ENCODE measurements at places on chromosomes 3 and 15. TPM values are rescaled to one million over a fixed set of nuclear protein-coding genes. Genes with fewer than 3 reads are reported as not detected.

DNA sequence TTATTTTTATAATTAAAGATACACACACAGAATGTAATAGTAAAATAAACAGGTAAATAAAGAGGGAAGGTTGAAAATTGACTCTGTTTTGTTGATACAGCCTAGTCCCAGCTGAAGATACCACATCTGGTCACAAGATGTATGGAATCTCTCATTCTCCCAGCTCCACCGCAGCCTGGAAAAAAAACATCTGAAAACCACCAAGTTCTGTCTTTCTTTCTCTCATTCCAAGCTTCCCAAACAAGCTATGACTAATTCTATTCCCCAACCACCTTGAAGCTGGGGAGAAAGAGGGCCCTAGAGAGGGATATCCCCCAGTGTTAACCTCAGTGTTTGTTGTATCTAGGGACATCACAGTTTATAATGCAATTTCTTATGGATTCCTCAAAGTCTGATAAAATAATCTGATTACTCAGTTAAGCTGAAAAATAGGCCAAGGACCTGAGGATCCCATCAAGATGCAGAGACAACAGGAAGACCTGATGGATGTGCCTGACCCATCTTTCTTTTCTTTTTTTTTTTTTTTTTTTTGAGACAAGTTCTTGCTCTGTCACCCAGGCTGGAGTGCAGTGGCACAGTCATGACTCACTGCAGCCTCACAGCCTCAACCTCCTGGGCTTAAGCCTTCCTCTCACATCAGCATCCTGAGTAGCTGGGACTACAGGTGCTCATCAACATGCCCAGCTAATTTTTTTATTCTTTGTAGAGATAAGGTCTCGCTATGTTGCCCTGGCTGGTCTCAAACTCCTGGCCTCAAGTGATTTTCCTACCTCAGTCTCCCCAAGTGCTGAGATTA is 38.1 kb downstream of the SRGAP3 start:
- no peak for DNase-seq

The GPR62 gene
- 0.07 TPM for total RNA-seq

DNA sequence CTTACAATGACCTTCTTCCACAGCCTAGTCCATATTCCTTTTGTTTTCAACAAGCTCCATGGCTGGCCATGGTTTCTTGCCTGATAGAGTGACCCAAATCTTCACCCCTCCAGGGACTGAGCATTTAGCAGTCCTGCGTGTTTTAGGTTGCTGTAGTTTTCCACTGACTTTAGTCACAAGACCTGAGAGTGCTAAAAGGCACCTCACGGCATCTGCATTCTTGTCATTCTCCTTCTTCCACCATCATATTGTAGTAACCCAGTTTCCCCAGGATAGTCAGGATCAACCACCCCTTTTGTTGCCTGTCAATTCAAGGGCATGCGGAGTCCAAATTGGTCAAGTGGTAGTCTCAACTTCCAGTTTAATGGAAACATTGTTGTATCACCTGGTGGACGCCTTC is 20.8 kb downstream of the HTR3C start:
- no peak for DNase-seq

- no peak for DNase-seq
These were observed 453.7 kb downstream of the FOXP1 start for GRCh38 chr3:71129611-71130431.

DNA sequence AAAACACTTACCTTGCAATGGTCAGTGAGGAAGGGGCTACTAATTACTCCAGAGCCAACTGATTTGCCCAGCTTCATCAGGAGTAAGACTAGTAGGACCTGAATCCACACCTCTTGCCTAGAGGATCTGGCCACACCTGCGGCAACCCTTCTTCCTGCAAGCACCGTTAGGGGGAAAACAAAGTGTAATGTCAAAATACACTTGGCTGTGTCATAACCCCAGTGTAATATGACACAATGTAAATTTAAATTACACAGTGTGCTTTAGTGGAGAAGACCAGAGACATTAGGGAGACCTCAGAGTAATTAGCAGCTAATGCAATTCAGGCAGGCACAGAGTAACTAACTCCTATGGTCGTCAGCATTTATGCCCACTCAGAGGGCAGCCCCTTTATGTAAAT is 308.5 kb upstream of the ARRDC4 start:
- DNase-seq = no peak

GRCh38 chr3:77620009-77620408 is 580.1 kb downstream of the ROBO2 start:
- no peak for DNase-seq

The SELENOT gene
- 391 TPM for total RNA-seq

GRCh38 chr15:44661576-44661975 is 1.9 kb downstream of the SPG11 start:
- DNase-seq = no peak

GRCh38 chr3:185935465-185936272 is 2.1 kb downstream of the TRA2B start:
- DNase-seq = no peak

The NR2F2 gene
- total RNA-seq = 13.6 TPM

GRCh38 chr15:56528136-56528535 is 63.2 kb upstream of the MNS1 start:
- DNase-seq = no peak

The CHDH gene
- 0.25 TPM for total RNA-seq

- no peak for DNase-seq
These were observed 156.8 kb upstream of the BCL6 start for GRCh38 chr3:187902041-187902471.

GRCh38 chr3:8458238-8458661 is 43.4 kb upstream of the LMCD1 start:
- no peak for DNase-seq

DNA sequence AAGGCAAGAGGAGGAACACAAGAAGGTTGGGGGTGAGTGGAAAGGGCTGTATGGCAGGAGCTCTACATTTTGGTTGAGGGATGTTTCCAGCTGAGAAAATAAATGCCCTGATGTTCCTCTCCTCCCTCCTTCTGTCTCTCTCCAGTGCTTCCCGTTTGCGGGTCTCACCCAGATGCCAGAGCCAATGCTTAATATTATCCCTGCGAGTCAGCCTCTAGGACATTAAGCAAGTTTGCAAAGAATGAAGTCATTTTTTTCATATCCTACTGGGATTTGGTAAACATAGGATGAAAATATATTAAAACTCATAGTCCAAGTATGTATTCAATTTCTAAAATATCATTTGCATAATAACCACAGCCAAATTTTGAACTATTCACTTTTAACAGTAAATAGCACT is 295.9 kb downstream of the CADM2 start:
- DNase-seq = no peak

DNA sequence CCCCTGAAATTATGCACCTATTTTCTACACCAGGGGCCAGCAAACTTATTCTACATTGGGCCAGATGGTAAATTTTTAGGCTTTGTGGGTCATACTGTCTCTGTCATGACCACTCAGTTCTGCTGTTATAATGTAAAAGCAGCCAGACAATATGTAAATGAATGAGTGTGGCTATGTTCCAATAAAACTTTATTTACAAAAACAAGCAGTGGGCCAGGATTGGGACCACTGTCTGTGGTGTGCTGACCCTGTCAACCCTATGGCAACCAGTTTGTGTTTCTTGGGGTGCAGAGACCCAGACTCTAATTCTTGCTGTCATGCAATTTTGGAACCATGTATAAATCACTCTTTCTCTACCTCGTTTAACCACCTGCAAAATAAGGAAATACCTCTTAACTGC is 74.7 kb downstream of the LRIG1 start:
- no peak for DNase-seq

The SPTSSB gene
- total RNA-seq = not detected

DNA sequence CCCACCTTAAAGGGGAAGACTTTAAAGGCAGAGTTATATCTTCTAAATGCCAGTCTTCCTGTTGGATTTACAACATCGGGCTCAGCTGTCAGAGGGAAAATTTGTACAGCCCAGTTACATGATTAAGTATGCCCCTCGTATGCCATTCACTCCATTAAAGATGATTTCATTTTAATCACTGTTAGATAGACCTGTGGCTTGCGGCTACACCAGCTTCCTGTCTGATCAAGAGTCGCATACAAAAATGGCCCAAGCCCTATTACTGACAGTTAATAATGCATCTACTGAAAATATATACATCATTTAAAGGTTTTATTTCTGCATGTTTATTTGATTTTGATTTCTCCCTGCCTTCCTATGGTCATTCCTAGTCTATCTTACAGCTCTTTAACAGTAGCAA is 7.1 kb downstream of the EIF4E3 start:
- DNase-seq = no peak

The OR4M2 gene
- not detected for total RNA-seq

The CD86 gene
- total RNA-seq = not detected

DNA sequence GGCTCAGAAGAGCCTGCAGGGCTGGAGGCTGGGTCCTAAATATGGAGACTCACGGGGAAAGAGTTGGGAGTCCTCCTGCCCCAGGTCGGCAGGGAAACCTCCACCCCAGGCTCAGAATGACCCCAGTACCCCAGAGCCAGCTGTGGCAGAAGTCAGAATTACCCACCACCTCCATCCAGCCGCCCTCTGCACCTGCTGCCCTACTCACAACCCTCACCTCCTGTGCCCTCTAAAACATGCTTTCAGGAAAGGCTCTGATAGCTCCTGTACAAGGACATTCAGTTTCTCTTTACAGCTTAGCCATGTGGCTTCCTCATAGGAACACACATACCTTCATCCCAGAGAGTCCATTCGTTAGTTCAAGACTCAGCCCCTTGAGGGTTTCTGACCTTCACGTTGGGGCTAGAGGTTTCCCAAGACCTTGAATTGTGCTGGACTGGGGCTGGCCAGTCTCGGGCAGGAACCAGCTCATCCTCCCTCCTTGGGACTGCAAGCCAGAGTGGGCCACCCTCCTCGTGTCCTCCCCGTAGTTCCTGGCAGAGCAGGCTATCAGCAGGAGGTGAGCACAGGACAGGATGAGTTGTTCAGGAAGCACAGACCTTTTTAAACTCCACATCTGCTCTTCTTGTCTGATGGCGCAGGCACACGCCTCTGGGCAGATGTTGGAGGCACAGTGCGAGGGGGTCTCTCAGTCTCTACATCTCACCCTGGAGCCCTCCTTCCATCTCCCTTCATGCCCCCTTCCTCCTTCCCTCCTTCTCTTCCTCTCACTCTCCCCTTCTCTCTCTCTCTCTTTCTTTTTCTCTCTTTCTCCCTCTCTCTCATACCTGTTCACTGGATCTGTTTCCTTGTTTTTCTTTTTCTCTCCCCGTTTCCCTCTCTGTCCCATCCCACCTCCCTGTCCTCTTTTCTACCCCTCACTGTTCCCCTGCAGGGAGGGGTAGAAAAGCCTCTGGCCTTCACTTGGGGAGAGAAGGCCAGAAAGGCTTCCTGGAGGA is 55.9 kb upstream of the NR2C2 start:
- no peak for DNase-seq

The IQCH gene
- total RNA-seq = 1.4 TPM

The KNL1 gene
- 18.1 TPM for total RNA-seq

DNA sequence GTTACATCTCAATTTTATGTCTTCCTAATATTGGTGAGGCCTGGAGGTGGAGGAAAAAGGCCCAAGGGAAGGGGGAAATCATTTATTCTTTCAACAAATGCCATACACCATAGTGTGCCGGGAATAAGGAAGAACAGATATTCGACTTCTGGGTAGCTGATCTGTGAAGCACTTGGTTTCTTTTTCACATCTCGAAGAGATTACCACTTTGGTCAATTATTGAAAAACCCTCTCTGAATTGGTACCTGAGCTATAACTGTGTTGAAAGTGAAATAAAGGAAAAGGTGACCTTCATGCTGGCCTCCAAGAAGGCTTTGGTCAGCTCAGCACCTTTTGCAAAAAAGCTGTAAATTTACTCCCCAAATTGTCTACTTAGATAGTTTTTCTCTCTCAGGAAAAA is 14.2 kb upstream of the MB21D2 start:
- no peak for DNase-seq

DNA sequence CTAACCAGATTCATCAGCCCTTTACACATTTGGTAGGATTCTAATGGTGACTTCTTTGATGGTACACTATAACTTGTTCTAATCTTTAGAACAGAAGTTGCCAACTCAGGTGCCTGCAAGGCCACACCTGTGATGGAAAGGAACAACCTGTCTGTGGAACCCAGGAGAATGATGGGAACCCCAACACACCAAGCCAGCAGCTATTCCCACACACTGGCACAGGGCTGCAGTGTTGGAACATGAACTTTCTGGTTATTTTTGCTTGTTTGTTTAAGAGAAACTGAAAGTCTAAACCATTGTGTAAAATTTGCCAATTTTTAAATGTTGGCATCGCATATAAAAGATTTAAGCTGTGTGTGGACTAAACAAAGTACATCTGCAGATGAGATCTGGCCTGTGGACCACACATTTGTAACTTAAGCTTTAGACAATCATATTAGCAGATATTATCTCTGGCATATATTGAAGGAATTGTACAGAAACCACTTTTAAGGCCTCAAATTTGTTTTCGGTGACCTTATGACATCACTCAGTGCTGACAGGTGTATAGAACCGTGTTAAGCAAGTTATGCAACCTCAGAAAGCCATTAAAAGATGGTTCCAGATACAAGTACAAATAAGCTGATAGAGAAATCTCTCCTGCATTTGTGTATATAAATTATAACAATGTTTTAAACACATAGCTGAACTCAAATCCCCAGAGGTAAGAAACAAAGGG is 242.9 kb downstream of the SLC9A9 start:
- DNase-seq = no peak

DNA sequence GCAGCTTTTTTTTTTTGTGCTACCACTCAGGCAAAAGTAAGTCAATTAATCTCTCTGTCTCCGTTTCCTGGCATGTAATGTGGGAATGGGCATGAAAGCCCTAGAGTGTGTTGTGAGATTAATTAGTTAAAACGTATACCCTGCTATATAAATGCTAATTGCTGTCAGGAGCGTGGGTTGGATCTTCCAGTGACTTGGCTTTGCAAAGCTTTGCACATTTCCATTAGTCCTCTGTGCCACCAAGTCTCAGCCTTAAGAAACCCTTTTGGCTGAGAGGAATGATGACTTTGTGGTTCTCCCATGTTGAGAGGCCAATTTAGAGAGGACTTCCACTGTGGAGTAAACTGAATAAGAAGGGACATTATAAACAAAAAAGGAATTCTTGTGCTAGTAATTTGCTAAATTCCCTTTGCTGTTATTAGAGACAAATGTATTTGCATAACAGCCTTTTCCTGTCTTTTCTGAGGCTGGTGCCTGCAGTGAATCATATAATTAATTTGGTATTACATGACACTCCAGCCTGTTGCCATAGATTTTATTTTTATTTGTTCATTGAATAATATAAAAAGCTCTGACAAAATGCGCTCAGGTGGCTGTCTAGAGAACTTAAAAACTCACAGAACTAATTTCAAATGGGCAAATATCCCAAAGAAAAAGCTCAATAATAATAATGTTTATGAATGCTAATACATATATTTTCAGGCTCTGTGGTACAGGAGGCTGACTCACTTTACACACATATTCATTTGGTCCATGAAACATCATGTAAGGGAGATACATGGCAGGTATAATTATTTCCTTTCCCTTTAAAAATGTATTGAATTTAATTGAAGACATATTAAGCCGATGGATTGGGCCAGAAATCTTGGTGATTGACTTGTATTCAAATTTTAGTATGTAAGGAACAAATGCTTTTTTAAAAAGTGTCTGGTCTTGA is 82.7 kb downstream of the IL1RAP start:
- no peak for DNase-seq

The CLSTN2 gene
- total RNA-seq = 0.07 TPM
